Left cardiac atrium (tissue), 4 donors: ENCODE measurements at places on chromosomes 11 and 22. TPM values are rescaled to one million over a fixed set of nuclear protein-coding genes. Genes with fewer than 3 reads are reported as not detected.

DNA sequence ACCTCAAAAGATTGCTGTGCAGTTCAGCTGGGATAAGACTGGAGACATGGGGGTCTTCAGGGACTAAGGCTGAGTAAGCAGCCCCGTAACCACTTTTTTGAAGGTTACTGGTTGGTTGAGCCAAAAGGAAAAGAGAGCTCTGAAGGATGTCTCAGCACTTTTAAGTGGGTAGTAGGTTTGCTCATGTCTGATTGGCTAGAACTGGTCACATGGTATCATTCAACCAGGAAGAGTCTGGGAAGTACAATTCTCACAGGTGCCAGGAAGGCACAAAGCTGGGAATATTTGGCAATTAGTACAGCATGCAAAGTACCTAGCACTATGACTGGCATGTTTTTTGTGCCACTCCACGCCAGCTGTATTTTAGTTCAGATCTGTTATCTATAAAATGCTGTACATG, 58.1 kb downstream of the SNX19 start:
- no peak for DNase-seq

GRCh38 chr22:36368359-36368983, 19.3 kb downstream of the MYH9 start:
- no peak for DNase-seq

The AP5B1 gene
- 9.2 TPM for total RNA-seq

The PKDREJ gene
- total RNA-seq, result 0.12 TPM

GRCh38 chr22:32859743-32860142, 58.2 kb downstream of the TIMP3 start:
- DNase-seq, result no peak

The SLC6A5 gene
- total RNA-seq, result not detected

DNA sequence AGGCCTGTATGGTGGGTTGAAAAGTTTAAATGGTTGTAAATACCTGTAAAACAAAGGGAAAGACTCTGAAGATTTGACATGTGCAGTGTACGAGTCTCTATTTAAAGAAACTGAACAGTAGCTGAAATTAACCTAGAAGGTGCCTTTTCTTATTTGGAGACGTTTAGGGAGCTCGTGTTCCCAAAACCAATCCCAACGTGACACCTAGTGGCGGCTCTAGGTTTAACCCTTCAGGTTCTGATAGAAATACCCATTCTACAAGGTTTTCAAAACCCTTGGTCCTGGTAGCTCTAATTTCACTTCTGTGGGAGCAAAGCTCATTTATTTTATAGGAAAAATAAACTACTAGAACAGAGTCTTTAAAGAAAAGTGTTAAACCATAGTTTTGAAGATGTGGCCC, 258.3 kb downstream of the LRRC4C start:
- no peak for DNase-seq

DNA sequence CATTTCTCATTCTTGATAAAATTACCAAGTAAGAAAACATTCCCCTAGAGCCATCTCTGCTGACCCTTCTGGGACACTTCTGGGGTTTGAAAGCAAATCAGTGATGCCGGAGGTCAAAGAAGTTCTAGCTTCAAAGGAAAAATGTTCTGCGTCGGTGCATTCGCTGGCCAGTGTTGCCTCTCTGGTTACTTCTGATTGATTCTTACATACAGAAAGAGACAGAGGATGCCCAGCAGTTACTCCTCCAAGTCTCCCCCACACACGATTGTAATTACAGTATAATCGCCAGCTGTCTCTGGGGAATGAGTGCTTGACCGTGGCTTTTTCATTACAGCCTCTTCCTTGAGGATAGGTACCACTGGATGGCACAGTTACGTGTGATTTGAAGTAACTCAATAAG, 150.9 kb downstream of the SNX19 start:
- no peak for DNase-seq

The ACR gene
- total RNA-seq, result 1.5 TPM

DNA sequence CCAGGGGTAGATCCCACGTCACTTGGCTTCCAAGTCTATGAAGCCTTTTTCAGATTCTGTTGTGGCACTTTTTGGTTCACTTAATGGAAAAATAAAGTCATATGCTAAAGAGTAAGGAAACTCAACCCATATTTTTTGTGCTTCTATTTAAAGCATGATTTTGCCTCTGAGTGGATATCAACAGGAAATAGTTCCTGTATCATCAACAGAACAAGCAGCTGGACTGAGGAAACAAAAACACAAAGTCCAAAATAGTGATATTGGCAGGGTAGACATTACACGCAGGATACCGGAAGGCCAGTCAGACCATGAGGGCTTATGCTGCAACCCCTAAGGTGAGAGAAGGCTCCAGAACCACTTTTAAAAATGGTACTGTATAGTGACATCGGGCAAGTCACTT, 248.3 kb upstream of the ANO5 start:
- DNase-seq, result no peak

DNA sequence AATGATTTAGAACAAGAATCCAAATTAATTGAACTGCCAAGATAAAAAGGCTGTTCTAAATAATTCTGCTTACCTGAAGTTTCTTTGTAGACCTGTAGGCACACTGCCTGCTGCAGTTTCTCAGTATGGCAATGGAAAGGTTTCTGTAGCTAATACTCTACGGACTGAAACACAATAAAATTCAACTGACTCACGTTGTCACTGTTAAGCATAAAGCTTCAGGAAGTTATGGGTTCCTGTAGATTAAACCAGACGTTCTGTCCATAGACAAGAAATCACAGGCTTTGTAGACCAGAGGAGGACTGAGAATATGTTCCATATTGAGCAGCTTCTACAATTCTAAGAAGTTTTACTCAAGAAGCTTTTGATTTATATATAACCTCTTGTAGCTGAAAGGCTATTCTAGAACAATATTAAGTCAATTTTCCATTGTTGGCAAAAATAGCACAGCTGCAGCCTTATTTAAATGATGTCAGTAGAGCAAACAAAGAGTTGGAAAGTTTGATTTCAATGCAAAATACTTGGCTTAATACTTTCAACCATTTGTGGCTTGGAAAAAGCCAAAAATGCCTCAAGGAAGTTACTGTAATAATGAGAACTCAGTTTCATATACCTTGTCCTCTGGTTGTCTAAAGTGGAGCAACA, at the start of gene GLYATL2:
Gene GLYATL2, minus strand, starts transcription at position 344 of the 645 bp plus-strand sequence. CDS start 5,092 bp downstream, outside the sequence.
- no peak for DNase-seq

The ADAMTS8 gene
- total RNA-seq, result 3.3 TPM

DNA sequence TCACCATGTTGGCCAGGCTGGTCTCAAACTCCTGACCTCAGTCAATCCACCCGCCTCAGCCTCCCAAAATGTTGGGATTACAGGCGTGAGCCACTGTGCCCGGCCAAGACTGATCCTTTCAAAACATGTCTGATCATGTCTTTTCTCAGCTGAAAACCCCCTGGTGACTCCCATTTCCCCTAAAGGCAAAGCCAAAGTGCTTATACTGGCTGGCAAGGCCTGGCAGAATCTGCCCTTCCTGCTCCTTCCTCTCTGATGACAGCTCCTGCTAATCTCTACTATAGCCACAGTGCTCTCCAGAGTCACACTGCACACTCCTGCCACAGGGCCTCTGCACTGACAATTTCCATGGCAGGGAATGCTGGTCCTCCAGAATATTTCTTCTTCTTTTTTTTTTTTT, 2.6 kb upstream of the MCHR1 start:
- DNase-seq, result no peak

The TRIM68 gene
- 9.4 TPM for total RNA-seq

DNA sequence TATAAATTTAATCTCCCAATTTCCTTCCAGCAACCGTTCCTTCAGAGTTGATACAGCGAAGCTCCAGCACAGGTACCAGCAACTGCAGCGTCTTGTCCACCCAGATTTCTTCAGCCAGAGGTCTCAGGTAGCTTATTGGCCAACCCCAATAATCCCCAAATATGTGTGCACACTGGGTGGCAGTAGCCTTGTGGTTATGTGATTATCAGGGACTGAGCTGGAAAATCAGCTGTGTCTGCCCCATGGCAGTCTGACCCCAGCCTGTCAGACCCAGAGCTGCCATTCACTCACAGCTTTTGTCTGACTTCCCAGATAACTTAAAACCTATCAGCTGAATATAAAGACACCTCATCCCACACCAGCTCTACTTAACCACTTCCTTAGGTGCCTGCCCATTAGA, 2.0 kb downstream of the HSCB start:
- DNase-seq, result no peak

DNA sequence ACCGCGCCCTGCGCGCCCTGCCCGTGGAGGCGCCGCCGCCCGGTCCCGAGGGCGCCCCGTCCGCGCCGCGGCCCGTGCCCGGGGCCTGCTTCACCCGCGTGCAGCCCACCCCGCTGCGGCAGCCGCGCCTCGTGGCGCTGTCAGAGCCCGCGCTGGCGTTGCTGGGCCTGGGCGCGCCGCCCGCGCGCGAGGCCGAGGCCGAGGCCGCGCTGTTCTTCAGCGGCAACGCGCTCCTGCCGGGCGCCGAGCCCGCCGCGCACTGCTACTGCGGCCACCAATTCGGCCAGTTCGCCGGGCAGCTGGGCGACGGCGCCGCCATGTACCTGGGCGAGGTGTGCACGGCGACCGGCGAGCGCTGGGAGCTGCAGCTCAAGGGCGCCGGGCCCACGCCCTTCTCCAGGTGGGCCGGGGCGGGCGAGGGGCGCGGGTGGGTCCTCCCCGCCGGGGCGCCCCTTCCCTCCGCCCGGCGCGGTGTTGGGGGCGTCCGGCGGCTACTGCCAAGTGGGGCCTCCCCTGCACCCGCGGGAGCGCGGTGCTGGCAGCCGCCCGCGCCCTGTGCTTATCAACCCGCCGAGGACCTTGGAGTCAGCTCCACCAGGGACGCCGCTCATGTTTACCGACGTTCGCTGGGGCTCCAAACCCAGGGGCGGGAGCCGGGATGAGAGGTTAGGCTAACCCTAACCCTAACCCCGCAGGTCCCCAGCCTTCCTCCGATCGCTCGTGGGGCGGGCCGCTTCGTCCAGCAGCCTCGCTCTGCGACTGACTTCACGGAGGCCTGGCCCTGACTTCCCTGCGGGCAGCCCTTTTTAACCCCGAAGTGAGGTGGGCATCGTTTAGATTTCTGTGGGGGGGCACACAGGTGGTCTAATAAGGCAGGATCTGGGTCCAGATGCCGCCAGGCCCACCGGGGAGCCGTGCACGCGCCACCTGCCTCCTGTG, 649 bp downstream of the SELENOO start:
- no peak for DNase-seq

DNA sequence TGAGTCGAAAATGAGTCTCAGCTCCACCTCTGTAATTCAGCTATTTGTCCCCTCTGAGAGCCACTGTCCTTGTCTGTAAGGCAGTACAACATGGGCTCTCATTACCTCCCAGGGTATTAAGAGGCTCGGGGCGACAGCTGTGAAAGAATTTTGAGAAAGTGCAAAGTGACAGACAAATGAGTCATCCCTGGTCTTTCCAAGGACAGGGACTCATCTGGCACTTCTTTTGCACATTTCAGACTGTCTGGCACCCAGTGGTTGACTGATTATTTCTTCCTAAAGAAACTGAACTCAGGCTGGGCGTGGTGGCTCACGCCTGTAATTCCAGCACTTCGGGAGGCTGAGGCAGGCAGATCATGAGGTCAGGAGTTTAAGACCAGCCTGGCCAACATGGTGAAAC, 62.1 kb upstream of the ARFGAP3 start:
- DNase-seq, result no peak

- DNase-seq, result no peak
These were observed 57.9 kb downstream of the GRAMD4 start for GRCh38 chr22:46678003-46678657.
